Caco-2 (cell line): ENCODE measurements at places on chromosomes 2 and 18. TPM values are rescaled to one million over a fixed set of nuclear protein-coding genes. Genes with fewer than 3 reads are reported as not detected.

DNA sequence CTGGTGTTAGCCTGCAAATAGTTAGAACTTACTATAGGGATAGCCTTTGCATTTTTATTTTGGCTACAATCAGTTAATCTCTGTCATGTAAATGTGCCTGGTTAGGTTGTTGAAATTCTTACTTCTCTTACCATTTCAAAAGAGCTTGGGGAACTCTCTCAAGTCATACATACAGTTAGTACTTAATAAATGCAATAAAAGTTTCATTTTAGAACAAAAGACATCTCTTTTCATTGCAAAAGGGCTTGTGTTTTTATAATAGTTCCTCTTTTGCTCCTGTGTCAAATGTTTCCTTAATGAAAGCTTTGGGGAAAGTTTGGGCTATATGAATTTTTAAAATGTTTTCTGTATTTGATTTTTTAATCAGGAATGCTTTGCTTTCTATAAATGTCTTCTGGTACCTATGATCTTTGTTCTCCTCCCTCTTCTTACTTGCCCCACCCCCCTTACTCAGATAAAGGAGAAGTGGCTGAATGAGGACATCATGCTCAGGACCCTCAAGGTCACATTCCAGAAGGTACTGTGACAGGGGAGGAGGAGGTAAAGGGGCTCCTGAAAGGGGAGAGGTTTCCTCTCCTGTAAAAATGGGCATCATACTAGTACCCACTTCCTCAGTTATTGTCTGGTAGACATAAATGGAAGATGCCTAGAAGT is 13.6 kb downstream of the PTPN18 start:
- no peak for DNase-seq

The CCDC102B gene
- 0.60 and 1.1 TPM in 2 replicates for total RNA-seq

The PTPRN gene
- total RNA-seq: not detected in 2 replicates

- DNase-seq: peak; percentile 77
These were observed 117.1 kb upstream of the STPG4 start for GRCh38 chr2:47272031-47272864.

DNA sequence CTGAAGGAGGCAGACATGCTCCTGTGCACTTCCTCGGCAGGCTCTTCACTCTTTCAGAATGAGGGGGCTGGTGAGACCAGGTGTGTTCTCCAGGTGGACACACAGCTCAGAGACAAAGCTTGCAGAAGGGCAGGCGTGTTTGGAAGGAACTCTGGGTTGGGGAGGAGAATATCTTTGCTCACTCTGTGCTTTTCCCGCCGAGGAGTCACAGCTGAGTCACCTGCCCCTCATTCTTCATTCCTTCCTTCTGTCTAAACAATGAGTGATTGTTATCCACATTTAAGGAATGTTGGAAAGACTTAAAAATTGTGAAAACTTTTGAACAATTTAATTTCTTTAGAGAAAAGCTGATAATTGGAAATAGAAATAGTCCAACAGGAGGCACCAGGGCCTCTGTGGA is 126.3 kb upstream of the TPO start:
- DNase-seq: no peak

GRCh38 chr18:63234841-63235240 is 84.7 kb downstream of the BCL2 start:
- no peak for DNase-seq
